GM12878 (cell line): ENCODE measurements at places on chromosomes 1 and 21. TPM values are rescaled to one million over a fixed set of nuclear protein-coding genes. Genes with fewer than 3 reads are reported as not detected.

C4BPA gene
- total RNA-seq: 0.21 and 0.31 TPM in 2 replicates

GRCh38 chr1:61451572-61451968 is 273.4 kb downstream of the TM2D1 start:
- DNase-seq: no peak

LUZP1 gene
- 24.0 and 24.8 TPM in 2 replicates for total RNA-seq

- DNase-seq: peak; percentile 20
Measured at GRCh38 chr1:67285780-67286488, 21.7 kb upstream of the IL12RB2 start.

ZMYND12 gene
- 0.24 and 0.36 TPM in 2 replicates for total RNA-seq

DNA sequence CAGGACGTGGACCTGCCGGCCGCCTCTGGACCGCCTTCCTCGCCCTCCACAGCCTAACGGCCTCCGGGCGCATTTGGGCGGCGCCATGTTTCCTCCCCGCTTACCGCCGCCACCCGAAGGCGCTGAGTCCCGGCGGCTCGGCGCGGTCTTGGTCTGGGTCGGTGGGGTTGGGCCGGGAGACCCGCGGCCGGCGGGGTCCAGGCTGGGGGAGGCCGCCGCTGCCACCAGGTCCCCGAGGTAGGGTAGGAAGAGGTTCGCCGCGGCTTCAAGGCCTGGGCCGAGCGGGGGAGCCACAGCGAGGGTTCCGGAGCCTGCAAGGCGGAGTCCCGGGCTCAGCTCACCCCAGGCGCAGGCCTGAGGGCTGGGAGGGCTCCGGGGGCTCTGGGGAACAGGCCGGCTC is 5.5 kb downstream of the OR2C3 start:
- no peak for DNase-seq

GRCh38 chr1:222263791-222264190 is 284.1 kb downstream of the HHIPL2 start:
- no peak for DNase-seq

KRTAP6-3 gene
- not detected in 2 replicates for total RNA-seq

GJA5 gene
- not detected in 2 replicates for total RNA-seq
